Stimulated activated effector memory CD8-positive, alpha-beta T cell treated with anti-CD3 and anti-CD28 coated beads, Interleukin-12 subunit alpha, Interleukin-12 subunit beta, amount 100 ng/mL, for 72 hours (primary cell): ENCODE measurements at places on chromosomes 12 and 14.

GRCh38 chr12:57188090-57188425 lies 28.5 kb upstream of the NXPH4 start:
- DNase-seq, result no peak

GRCh38 chr14:50452296-50452695 lies 55.6 kb upstream of the CDKL1 start:
- DNase-seq, result no peak

- DNase-seq, result peak; percentile 83
These were observed 120.8 kb downstream of the GXYLT1 start for GRCh38 chr12:42023733-42024494.

DNA sequence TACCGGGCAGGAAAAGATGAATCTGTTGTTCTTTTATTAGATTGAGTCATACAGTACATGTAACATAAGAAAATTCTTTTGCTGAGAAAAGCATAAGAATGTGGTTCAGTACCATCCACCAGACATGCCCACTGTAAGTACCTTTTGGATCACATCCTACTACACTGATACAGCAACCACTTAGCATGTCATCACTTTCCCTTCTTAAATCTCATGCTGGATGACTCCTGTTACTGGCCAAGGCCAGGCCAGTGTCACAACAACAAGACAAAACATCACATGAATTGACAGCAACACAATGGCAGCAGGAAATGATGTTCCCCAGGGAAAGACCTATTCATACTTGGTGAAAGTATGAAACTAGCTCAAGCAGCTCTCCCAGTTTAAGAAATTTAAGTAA lies 46.4 kb downstream of the STXBP6 start:
- DNase-seq, result no peak

- no peak for DNase-seq
These were observed 6.1 kb upstream of the DDX23 start for GRCh38 chr12:48858043-48858442.

GRCh38 chr12:22615963-22616501 lies 8.9 kb upstream of the ETNK1 start:
- DNase-seq, result no peak

- DNase-seq, result no peak
These were observed 12.5 kb downstream of the PLEKHG6 start for GRCh38 chr12:6322969-6323339.

DNA sequence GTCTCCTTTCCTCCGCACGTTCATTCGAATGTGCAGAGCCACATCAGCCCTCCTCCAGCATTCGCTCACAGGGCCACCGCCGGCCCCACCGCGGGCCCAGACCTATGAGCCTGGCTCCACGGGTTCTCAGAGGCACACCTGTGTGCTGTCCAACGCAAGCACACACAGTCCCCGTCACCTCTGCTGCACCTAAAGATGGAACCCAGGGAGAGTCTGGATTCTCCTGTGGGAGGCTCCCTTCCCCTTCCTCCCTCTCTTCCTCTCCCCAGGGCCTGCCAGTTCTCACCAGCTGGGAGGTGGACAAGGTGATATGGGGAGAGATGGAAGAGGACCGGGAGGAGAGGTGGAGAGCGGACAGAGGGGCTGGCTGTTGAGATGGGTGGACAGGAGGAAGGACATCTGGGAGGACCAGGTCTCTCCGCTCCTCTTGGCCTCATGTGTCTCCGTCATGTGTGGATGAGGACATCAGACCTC lies 4.9 kb upstream of the AQP6 start:
- DNase-seq, result no peak

DNA sequence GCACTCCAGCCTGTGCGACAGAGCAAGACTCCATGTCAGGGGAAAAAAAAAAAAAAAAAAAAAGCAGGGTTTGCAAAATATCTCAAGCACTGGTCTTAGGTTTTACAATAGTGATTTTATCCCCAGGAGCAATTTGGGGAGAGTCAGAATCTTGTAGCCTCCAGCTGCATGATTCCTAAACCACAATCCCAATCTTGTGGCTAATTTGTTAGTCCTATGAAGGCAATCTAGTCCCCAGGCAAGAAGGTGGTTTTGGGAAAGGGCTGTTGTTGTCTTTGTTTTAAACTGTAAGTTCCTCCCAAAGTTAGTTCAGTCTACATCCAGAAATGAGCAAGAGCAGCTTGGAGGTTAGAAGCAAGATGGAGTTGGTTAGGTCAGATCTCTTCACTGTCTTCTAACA lies 135.7 kb downstream of the PLXNC1 start:
- DNase-seq, result no peak

- no peak for DNase-seq
These were observed 110.1 kb downstream of the SYNE2 start for GRCh38 chr14:63962906-63963305.

DNA sequence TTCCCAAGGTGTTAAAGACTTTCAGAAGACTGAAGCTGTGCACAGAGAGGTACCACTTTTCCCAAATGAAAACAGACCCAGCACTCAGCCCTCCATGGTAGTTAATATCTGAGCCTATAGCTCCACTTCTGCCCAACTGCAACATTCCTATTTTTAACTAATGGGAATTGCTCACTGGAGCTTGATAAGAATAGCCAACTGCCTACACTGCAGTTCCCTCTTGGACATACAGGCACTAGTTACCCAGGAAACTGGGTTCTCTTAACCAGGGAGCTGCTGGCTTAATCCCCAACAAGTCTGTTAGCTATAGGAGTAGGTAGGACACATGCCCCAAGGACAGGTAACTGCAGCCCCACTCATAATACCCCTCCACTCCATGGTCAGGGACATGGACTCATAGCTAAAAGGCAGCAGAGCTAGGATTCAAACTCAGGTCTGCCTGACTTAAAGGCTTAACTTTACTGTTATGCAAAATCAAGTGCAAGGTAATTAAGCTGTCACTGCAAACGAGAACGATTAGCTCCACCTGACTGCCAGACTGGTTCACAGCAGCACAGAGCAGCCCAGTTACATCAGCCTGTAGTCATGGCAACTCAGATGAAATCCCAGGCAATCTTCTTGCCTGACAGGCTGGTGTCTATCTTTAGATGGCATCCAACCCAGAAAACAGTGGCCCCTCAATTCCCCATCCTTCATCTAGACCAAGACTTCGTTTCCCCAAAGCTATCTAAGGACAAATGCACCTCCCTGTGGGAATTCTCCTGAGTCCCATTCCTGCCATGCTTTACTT lies 77.1 kb upstream of the ACTN1 start:
- no peak for DNase-seq

DNA sequence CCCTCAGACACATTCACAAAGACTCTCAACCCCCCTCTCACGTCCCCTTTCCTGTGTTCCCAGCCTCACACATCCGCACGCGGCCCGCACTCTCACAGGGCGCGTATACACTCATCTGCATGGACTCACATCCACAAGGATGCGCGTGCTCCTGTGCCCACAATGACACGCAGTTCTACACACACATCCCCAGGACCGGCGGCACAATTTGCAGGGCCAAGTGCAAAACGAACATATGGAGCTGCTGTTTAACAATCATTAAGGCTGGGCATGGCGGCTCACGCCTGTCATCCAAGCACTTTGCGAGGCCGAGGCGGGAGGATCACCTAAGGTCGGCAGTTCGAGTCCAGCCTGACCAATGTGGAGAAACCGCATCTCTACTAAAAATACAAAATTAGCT lies 36.4 kb upstream of the EML1 start:
- no peak for DNase-seq

DNA sequence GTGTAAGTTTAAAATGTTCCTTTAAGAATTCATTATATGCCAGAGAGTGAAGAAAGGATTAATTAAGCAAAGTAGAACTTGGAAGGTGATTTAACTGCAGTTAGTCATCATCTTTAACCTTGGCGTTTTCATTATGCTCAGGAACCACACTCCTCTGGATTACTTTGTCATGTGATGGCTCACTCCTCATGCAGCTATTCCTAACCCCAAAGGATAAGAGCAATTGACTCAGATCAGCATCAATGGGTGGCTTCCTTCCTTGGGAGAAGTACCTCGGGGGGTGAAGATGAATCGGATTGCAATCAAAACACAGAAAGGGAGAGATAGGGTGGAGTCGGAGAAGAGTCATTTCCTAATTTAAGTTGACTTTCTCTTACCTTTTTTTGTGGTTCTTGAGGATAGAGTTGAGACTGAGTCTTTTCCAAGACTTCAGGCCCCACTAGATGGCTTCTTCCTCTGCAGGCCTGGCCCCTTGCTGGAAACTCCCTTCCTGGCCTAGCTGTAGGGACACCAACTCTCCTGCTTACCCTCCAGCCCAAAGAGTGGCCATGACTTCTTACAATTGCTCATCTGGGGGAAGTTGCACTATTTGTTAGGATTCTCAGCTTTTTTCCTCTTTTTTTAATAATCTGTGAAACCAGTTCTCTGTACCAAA lies 238.6 kb upstream of the DDHD1 start:
- no peak for DNase-seq

DNA sequence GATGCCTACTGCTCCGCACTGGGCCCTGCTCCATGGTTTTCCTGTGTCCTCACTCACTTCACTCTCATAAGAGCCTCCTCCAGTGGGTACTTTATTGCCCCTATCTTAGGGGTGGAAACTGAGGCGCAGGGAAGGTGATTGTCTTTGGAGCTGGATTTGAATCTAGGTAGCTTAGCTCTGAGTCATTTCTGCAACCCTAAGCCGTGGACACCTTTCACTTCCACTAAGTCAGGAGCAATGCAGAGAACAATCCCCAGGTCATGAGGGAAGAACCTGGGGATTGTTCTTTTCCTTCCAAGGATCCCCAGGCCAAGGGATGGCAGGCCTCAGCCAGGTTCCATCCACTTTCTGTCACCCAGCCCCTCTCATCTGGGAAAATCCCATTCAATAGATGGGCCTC lies 20.3 kb downstream of the VDR start:
- no peak for DNase-seq
